ENCODE measurements at places on chromosomes 16 and 17. TPM values are rescaled to one million over a fixed set of nuclear protein-coding genes. Genes with fewer than 3 reads are reported as not detected.

GRCh38 chr16:57802341-57803133, at the start of gene KIFC3:
Gene KIFC3, minus strand, starts transcription at chr16:57802491. Its CDS starts 4,248 bp downstream, at chr16:57798243.
- DNase-seq = no peak

GRCh38 chr16:66502020-66502913, 47.7 kb downstream of the TK2 start:
- peak; percentile 32 for DNase-seq

DNA sequence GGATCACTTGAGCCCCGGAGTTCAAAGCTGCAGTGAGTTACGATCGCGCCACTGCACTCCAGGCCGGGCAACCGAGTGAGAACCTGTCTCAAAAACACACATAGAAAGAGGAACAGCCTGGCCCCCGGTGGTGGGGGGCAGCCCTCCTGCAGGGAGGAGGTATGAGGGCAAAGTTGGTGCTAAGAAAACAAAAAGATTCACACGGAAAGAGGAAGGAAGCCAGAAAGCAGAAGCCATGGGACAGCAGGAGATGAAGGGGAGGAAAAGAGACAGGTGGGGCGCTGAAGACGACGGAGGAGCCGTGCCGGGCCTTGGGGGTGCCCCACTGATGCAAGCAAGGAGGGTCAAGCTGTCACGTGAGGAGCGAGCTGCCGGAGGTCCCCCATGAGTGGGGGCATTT, 8.2 kb upstream of the C16orf74 start:
- no peak for DNase-seq

DNA sequence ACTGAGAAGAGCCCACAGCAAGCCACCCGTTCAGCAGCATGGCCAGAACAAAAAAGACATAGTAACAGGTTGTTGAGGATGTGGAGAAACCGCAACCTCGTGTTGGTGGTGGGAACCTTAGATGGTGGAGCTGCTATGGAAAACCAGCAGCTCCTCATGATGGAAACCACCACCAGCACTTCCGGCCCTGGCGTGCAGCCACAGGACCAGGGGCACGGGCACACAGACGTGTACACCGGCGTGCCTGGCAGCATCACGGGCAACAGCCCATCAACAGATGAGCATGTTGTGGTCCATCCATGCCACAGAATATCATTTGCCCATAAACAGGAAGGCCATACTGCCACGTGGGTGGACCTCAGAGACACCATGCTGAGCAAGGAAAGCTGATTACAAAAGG, 11.9 kb downstream of the CTU2 start:
- DNase-seq = no peak

DNA sequence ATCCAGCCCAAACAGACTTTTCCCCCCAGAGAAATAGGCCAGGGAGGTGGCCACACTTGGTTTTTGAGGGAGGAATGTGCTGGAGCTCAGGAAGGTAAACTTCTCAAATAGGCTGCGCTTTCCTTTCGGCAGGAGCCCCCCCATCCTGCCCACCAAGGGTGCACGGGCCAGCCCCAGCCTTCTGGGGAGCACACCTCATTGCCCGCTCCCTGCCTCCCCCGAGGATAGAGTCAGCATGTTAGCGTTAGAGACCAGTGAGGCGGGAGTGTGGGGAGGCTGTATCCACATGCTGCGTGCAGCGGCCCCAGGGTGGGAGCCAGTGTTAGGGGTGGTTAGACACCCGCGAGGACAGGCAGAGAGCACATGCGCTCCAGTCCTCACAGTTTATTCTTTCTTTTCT, 42.3 kb downstream of the PIPOX start:
- peak; percentile 59 for DNase-seq

DNA sequence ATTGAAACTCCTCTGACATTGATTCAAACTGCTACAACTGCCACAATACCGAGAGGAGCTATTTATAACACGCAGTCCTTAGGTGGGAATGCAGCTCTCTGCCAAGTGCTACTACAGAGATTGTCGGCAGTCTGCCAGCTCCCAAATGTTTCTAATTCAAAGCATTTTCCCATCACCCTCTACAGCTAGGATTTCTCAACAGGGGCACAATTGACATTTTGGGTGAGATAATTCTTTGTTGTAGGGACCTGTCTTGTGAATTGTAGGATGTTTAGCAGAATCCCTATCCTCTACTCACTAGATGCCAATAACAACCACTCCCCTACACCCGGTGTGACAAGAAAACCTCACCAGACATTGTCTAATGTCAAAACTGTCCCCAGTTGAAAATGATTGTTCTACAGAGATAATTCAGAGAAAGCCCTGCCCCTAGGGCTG, 7.8 kb upstream of the N4BP1 start:
- no peak for DNase-seq

Gene GFER
- total RNA-seq = 75.1 TPM

Gene USP43
- 4.5 TPM for total RNA-seq

Gene ZNF23
- total RNA-seq = 9.8 TPM

Measured in H7 (cell line).